ENCODE measurements at places on chromosomes 16 and 17. TPM values are rescaled to one million over a fixed set of nuclear protein-coding genes. Genes with fewer than 3 reads are reported as not detected.

Gene ESRP2
- 0.16 TPM for total RNA-seq

Gene TNFSF12
- total RNA-seq, result 7.3 TPM

Gene ITGAD
- not detected for total RNA-seq

Gene C16orf96
- total RNA-seq, result under 0.01 TPM

Gene CTRB2
- not detected for total RNA-seq

Gene CCL13
- not detected for total RNA-seq

Gene KRT17
- 4.9 TPM for total RNA-seq

Gene SOX15
- 0.32 TPM for total RNA-seq

Gene CLDN6
- 0.09 TPM for total RNA-seq

Gene SLC12A3
- total RNA-seq, result not detected

Gene SLC52A1
- total RNA-seq, result 0.32 TPM

Gene ARMC5
- total RNA-seq, result 6.5 TPM

Gene RETREG3
- total RNA-seq, result 41.9 TPM

Gene TBC1D3D
- 0.16 TPM for total RNA-seq

Gene TM4SF5
- not detected for total RNA-seq

Gene RCVRN
- not detected for total RNA-seq

Gene SLC16A11
- 0.16 TPM for total RNA-seq

Gene SMIM36
- total RNA-seq, result not detected

Gene ABI3
- not detected for total RNA-seq

Gene CCL4
- not detected for total RNA-seq

Gene CCDC92B
- not detected for total RNA-seq

Gene HBA1
- total RNA-seq, result not detected

Gene PRKCA
- 21.0 TPM for total RNA-seq

Gene SDR42E2
- total RNA-seq, result under 0.01 TPM

Gene ACADVL
- 286 TPM for total RNA-seq

Gene TBX2
- 31.3 TPM for total RNA-seq

Gene KRT33B
- not detected for total RNA-seq

Gene WFIKKN2
- 0.16 TPM for total RNA-seq

Gene SMCR8
- 12.9 TPM for total RNA-seq

Gene ZACN
- under 0.01 TPM for total RNA-seq

Gene ALOX12B
- total RNA-seq, result not detected

Gene ANKRD13B
- total RNA-seq, result 10.9 TPM

Gene UMOD
- total RNA-seq, result not detected

Gene CCL8
- total RNA-seq, result not detected

Gene CBX8
- total RNA-seq, result 5.6 TPM

Gene CA5A
- total RNA-seq, result not detected

Gene TBC1D3E
- not detected for total RNA-seq

Gene KRT27
- not detected for total RNA-seq
